ENCODE measurements at places on chromosomes 4 and X.

DNA sequence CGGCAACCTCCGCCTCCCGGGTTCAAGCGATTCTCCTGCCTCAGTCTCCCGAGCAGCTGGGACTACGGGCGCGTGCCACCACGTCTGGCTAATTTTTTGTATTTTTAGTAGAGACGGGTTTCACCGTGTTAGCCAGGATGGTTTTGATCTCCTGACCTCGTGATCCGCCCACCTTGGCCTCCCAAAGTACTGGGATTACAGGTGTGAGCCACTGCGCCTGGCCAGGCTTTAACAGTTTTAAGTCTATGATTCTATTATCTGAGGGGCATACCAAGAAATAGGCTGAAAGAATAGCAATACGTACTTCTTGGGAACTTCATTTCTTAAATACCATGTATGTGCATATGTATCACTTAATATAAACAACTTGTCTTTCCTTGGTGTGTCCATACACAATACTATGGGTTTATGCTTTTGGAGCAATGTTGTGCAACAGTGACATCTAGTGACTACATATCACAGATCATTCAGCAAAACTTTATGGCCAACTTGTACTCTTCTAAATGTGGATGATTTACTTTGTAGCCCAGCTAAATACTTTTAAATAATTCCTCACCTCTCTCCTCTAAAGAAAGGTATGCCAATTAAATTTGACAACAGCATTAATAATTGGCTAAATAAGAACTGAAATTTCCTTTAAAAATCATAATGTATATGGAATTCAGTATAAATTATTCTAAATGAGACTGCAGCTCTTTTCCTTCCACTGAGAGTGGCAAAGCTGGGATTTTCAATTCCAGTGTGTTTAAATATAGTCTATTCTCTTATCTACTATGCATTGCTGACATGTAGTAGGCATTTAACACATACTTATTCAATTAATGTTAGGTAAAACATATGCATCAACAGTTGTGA lies 10.4 kb downstream of the SLC9B1 start:
- peak; percentile 76 for DNase-seq

DNA sequence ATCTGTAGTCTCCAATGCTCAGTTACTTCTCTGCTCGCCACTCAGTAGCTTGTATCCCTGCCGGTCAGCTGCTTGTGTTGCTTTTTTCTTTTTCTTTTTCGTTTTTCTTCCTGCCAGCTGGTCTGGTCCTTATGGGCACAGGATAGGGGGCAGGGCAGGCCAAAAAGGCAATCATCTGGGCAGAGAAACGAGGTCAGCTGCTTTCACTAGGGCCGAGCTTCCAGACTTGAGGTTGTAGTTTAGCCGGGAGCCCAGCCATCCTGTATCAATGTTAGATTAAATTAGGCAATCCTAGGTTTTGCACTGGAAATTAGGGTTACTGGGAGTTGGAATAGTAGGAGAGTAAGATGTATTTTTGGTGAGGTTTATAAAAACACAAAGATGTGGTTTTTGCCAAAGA lies 3.4 kb downstream of the ARSF start:
- DNase-seq: no peak

- peak; percentile 2 for DNase-seq
Measured at GRCh38 chrX:19981947-19982346, 8.9 kb downstream of the BCLAF3 start.

- no peak for DNase-seq
Measured at GRCh38 chr4:145130130-145130529, 32.0 kb downstream of the ABCE1 start.

- no peak for DNase-seq
Measured at GRCh38 chr4:110630688-110631402, 8.0 kb upstream of the PITX2 start.

All from GM23248 (cell line).